Stimulated activated CD4-positive, alpha-beta T cell treated with anti-CD3 and anti-CD28 coated beads, TNF-alpha, amount 100 ng/mL, for 4 hours (primary cell): ENCODE measurements at places on chromosomes 4 and X.

GRCh38 chrX:118355225-118355920 lies 9.5 kb downstream of the WDR44 start:
- no peak for DNase-seq

DNA sequence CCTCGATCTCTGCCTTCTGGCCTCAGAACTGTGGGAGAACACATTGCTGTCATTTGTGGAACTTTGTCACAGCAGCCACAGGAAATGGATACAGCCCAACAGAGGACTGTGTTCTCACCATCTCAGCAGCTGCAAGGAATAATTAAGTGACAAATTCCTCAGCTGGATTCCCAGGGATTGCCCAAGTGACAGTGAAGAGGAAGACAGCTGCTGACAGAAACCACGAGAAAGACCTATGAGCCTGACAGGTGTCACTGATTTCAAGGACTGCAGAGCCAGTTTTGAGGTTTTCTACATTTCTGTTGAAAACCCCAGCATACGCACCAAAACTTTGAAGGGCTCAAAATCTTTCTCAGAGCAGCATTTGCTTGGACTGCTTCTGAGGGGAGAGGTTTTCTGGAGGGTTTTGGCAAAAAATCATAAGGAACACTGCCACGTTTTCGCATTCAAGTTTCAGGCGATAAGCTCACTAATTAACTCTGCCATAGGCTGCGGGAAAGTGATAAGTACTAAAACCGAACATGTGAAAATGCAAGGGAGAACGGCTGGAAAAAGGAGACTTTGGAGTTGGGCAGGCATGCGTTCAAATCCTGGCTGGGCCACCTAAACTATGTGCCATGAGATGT lies 88.8 kb downstream of the DRD5 start:
- DNase-seq: no peak

GRCh38 chr4:173529477-173530325 lies at the start of gene HAND2:
TSS of gene HAND2 (minus strand) at chr4:173530229. CDS start at chr4:173529289, 940 bp downstream.
- DNase-seq: no peak

- no peak for DNase-seq
Observed at GRCh38 chr4:77113069-77113468, 37.3 kb upstream of the CCNI start.

GRCh38 chr4:121688701-121689100 lies 8.1 kb downstream of the ANXA5 start:
- no peak for DNase-seq

DNA sequence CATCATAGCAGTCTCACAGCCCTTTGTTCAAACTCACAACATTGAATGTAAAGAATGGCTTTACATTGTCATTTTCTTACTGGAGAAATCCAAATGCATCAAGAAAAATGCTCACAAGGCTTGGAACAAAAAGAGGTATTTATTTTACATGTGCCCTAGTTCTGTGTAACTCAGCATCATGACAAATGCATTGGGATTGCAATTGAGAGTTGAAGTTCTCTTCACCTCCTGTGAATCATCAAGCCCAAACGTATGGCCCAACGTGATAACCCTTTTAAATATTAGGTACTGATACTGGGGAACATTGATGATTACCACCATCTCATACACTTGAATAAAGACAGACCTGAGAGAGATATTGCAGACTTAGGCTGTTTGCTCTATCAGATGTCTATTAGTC lies 61.6 kb downstream of the GASK1B start:
- DNase-seq: no peak

DNA sequence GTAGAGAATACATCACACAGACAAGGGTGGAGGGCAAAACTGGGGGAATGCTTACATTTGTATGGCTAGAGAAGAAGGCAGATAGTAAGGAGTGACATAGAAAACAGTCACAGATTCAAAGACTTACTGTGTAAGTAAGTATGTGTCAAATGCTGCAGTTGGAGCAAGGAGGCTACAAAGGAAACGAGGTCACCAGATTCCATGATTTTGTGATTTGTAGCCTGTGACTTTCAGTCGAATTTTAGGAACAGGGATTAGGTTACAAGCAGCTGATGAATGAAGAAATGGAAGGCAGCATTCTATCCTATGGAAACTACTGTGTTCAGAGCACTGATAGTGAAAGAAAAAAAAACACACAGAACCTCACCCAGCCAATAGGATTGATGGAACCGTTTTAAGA lies 407.9 kb downstream of the IL15 start:
- no peak for DNase-seq

GRCh38 chr4:172874944-172875343 lies 293.7 kb upstream of the GALNT7 start:
- DNase-seq: no peak

DNA sequence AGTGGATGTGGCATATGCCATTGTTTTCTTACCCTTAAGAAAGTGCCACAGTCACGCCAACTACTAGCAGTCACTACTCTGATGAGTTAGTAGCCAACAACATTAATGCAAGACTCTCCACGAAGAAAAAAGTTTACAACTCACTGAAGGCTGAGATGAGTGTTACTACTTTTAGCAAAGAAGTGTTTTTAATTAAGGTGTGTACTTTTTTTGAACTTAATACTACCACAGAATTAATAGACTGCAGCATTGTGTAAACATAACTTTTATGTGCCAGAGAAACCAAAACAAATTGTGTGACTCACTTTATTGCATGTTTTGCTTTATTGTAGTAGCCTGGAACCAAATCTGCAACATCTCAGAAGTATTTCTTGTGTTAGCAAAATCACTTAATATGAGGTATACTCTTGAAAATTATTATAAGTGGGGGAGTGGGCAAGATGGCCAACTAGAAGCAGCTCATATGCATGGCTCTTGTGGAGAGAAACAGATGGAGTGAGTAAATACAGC lies 2.2 kb upstream of the UGT2B4 start:
- no peak for DNase-seq
